CD4-positive, alpha-beta T cell treated with Interleukin-12 subunit alpha and Interleukin-12 subunit beta, for 1 hour (primary cell): ENCODE measurements at places on chromosomes 16 and 17.
A peak's percentile ranks its signal among the peaks of the same experiment; 100 is the strongest.

DNA sequence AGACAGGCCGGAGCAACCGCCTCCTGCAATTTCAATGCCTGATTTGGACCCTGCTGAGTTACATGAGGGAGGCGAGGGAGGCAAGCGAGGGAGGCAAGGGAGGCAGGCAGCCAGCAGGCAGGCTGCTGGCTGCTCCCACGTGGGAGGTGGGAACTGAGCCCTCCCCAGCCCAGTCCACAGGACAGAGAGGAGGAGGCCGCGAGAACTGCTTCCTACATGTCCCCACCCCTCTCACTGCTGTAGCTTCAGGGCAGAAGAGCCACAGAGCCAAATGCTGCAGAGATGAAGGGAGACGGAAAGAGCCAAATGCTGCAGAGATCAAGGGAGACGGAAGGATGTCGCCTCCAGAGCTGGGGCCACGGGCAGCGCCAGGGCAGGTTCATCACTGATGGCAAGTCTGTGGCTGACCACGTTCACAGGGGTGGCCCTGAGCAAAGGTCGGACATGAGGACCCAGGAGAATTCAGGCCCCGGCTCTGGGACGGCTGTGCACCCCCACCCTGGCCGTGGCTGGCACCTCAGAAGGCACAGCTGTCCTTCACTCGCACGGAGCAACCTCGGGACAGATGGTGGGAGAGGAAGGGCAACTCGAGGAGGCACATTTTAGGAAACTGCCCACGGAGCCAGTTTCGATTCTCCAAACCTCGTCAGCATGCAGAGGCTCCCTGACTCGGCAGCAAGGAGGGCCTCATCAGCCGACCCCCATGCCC lies 21.5 kb downstream of the RPH3AL start:
- DNase-seq = peak; percentile 27

GRCh38 chr16:24753000-24753399 lies 23.5 kb downstream of the TNRC6A start:
- DNase-seq = no peak

DNA sequence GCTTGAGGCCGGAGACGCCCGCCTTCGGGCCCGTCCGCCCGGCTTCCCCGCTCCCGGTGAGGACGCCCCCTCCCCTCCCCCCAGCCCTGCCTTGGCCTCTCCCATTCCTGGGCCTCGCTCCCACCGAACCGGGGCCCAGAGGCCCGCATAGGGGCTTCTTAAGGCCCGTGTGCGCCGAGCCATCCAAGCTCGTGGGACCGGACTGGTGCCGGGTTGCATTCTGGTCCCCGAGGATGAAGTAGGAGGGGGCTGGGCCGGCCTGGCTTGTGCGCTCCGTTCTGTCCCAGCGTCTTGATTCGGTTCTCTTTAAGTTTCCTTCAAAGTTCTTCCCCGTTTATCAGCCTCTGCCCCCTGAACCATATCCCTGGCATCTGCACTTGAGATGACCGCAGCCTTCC lies 488 bp downstream of the SENP3 start:
- DNase-seq = no peak

DNA sequence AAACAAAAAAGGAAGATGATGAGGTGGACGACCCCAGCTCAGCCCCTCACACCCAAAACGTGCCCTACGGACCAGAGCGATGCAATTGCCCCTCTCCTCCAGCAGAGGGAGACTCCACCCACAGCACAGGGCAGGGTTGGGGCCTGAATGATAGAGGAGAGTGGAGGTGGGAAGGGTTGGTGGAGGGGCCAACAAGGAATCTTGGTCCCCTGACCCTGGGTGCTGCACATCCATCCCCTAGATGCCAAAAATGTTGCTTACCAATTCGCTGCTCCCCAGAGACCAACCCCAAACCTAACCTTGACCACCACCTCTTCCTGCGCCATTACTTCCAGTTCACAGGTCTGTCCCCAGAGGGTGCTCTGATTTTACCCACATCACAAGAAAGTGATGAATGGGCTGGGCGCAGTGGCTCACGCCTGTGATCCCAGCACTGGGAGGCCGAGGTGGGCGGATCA lies 12.9 kb downstream of the P2RX5 start:
- peak; percentile 64 for DNase-seq

GRCh38 chr17:229709-230394 lies 48.4 kb upstream of the DOC2B start:
- no peak for DNase-seq

GRCh38 chr16:84356591-84357116 lies 11.7 kb upstream of the ATP2C2 start:
- DNase-seq = no peak

- DNase-seq = no peak
These were observed 2.4 kb downstream of the MYH10 start for GRCh38 chr17:8628172-8628571.

- no peak for DNase-seq
These were observed 22.2 kb upstream of the WSCD1 start for GRCh38 chr17:6047966-6048365.

- DNase-seq = no peak
These were observed 50.7 kb upstream of the TOB1 start for GRCh38 chr17:50916708-50917417.

DNA sequence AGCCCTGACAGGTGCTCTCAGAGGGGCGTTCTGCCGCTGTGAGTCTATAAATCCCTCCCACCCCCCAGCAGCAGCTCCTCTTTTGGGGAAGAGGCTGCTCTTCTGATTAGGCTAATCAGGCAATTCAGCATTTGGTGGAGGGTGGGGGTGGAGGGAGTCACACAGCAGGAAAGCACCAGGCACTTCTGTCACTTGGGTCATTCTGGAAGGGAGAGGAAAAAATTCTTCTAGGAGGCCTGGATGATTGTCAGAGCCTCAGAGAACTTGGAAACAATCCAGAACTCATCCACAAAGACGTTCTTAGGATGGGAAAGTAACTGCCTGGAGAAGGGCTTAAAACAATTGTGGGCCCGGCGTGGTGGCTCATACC lies 7.3 kb upstream of the SSTR2 start:
- DNase-seq = no peak

DNA sequence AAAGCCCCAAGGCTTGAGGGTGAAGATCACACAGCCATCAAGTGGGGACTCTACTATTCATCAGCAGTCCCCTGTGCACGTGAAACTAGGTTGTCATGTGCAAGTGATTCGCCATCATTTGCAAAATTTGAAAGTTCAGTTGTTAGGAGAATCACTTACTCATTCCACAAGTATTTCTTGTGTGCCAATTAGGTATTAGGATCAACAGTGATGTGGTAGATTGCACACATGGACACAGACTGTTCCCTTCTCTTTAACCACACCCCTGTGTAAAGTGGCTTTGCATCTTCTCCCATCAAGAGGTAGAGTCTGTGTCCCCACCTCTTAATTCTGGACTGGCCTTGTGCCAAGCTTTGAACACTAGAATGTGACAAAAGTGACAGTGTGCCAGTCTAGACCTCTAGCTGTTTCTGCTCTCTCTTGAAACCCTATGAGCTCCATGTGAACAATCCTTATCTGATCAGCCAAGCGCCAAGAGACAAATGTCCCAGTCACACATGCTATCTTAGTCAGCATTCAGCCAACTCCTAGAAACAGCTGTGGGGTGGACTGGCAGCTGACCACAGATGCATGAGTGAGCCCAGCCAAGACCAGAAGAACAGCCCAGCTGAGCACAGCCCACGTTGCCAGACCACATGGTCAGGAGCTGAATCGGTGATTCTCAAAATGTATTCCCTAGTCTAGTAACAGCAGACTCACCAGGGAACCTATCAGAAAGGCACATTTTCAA lies 31.5 kb upstream of the SHISA9 start:
- no peak for DNase-seq

GRCh38 chr17:57008958-57009357 lies 31.0 kb downstream of the SCPEP1 start:
- no peak for DNase-seq

DNA sequence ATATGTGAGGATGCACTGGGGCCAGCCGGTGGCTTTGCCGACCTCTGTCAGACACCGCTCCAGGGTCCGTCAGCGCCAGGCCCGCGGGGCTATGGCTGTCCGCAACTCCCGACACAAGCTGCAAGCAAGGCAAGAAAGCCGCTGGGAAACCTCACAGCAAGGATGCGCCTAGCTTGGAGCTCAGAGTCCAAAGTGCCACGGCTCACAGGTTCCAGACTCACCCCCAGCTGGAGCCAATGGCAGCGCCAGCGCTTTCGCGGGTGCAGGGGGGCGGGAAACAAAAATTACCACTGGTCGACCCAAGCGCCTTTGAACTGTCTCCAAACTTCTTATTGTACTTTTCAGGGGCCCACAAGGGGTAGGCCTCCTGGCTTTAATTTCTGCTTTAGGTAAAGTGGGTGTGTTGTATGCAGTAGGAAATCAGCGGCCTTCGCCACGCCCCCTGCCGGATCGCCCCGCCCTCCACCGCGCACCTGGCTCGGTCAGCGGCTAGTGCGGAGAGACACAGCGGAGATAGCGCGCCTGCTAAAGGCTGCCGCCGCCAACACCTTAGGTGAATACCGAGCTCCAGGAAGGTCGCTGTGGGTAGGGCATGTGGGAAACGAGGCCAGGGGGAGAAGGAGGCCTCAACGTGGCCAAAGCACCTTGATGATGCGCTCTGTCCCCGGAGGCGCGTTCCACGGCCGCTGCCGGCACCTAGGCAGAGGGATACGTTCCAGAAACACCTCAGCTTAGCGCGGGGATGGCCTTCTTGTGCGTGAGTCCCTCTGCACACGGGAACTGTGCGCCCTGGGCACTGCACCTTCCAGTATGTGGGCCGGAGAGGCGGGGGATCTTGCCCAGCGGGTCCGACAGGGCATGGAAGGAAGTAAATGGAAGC lies 61.0 kb upstream of the RBL2 start:
- peak; percentile 87 for DNase-seq

DNA sequence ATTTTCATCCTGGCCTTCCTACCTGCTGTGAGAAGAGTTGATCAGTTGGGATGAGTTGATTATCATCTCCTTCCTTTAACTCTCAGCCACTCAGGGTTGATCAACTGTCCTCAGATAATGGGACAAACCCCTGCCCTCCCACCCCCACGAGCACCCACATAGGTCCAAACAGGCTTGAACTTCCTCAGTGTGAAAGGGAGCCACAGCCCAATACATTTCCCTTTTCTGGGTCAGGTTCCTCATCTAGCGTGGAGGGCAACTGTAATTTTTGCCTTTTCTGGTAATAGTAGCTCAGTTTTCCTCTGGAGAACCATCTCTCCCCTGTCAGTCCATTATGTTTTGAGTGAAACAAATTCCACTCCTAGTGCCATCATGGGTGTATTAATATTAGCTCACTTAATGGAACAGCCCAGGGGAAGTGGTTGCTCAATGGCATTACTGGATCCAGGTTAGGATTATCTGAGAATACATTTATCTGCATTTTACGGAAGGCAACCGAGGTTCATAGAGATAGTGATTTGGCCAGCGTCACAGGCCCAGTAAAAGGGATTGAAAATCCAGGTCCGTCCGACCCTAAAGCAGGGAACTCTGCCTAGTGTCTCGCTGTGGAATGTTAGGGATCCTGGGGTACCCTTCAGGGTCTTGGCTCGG lies 476 bp upstream of the LPCAT2 start:
- no peak for DNase-seq

- peak; percentile 97 for DNase-seq
These were observed 29.7 kb downstream of the CPSF4L start for GRCh38 chr17:73231841-73232586.

GRCh38 chr16:49649013-49649765 lies 206.7 kb downstream of the ZNF423 start:
- DNase-seq = no peak

DNA sequence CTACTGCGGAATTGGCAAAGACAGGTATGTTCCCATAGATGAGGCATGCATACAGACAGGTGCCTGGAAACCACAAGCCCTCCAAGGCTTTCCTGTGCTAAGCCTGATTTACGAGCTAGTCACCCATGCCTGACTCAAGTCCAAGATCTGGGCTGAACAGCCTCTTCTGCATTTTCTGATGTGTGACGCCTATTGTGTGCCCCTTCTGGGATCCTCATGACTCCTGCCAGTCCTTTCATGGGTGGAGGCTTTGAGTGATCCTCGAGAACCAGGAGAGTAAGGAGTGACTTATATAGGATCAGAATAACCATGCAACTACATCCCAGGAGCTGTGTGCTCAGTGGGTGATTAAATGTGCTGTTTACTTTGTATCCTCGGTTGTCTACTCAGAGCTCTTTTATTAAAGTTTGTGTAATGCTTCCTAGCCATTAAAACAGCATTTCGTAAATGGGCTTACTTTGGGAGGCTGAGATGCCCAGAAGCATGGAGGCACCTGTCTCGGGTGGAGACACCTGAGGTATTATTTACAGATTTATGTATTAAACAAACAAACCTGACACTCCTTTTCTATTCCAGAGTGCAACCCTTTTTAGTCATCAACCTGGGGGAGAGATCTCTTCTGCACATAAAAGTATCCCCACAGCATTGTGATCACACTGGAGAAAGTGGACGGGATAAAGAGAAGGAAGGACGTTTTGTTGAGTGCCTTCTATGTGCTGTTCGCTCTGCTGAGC lies 373.0 kb upstream of the DYNLRB2 start:
- DNase-seq = no peak
